ENCODE measurements at places on chromosomes 5 and 9. TPM values are rescaled to one million over a fixed set of nuclear protein-coding genes. Genes with fewer than 3 reads are reported as not detected.

The BAAT gene
- not detected for total RNA-seq

The ANKRD55 gene
- 1.4 TPM for total RNA-seq

The CCDC171 gene
- 1.8 TPM for total RNA-seq

GRCh38 chr5:83475935-83476814 lies 4.6 kb downstream of the VCAN start:
- no peak for DNase-seq
- no peak overlapping the region for H3K4me3 ChIP-seq
- peaks cover 17% of the 10 kb centered on the region for H3K4me1 ChIP-seq
- H3K27me3 ChIP-seq: peaks cover 59% of the 10 kb centered on the region

The KIF12 gene
- total RNA-seq: not detected

The FUT7 gene
- not detected for total RNA-seq

Data from activated T-helper 2 cell treated with anti-CD3 and anti-CD28 coated beads, Interferon-gamma antibody, Interleukin-2, Interleukin-4, amounts not matched to agents 10 μg/mL and 5 μg/mL and 100 μg/mL, durations not matched to agents 14 hours and 24 hours and 36 hours (primary cell).